ENCODE measurements at places on chromosomes 1 and 21.

DNA sequence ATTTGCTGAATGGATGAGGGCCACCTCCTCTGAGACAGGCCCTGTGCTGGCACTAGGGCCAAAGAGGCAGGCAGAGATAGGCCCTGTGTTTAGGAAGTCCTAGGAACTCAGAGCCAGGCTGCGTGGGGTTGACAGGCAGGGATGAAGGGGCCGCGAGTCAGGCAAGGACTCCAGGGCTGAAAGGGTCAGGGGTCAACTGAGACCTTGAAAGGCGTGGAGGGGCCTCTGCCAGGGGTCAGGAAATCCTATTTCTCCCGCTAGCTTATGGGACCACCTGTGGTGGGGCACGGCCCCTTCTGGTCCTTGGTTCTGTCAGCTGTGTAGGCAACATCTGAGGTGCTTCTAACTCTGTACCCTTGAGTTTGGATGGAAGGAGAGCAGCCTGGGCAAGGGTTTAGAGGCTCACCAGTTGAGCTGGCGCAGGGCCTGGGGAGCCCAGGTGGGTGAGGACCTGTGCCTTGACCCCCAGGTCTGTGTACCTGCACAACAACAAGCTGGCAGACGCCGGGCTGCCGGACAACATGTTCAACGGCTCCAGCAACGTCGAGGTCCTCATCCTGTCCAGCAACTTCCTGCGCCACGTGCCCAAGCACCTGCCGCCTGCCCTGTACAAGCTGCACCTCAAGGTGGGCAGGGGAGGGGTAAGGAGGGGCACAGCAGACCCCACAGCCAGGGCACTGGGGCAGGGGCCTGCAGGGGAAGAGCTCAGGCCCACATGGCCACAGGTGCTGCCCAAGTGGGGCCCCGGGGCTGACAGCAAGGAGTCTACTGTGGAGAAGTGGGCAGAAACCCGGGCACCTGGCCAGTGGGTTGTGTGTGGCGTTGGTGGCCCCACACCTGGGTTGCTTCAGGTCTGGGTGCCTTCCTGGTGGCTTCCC is 14.9 kb downstream of the PODN start:
- DNase-seq: no peak

DNA sequence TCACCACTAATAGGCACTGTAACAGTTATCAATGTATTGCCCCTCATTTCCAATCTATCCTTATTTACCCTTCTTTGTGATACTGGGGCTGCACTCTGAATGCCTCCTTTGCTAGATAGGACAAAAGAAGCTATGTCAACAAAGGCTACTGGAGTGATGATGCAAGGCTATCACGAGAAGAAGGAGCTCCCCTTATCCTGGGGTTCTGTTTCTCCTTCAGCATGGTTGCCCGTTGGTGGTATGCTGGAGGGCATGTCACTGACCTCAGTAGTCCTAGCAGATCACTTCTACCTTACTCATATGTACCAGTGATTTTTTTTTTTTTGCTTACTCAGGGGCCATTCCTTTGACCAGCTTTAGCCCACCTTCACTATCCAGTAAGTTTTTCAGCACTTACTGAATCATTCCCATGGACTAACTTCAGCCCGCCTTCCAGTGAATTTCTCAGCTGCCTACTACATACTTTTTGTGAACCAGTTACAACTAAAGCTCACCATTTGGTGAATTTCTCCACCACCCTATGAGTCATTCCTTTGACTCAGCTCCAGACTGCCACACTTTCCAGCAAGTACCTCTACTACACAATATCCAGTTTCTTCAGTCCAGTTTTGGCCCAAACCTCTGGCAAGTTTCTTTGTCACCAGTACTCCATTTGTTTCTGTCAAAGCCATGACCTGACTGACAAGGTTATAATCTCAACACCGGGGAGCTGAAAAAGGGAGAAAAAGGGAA is 944.5 kb downstream of the KCNT2 start:
- no peak for DNase-seq

DNA sequence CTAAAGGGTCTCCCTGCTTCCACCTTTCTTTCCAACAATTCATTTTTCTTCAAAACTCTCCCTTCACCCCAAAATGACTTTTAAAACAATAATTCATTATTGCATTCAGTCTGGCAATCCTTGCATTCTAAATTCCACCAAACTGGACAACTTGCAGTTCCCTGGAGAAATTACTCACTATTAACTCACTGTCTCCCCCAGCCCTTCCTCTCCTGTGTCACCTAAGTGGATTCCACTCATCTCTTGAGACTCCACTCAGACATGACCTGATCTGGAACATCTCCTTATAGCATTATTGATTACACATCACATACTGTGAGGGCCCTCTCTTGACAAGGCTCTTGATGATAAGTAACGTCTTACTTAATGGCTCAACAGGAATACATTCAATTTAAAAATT is 257.1 kb downstream of the BRINP2 start:
- DNase-seq: no peak

DNA sequence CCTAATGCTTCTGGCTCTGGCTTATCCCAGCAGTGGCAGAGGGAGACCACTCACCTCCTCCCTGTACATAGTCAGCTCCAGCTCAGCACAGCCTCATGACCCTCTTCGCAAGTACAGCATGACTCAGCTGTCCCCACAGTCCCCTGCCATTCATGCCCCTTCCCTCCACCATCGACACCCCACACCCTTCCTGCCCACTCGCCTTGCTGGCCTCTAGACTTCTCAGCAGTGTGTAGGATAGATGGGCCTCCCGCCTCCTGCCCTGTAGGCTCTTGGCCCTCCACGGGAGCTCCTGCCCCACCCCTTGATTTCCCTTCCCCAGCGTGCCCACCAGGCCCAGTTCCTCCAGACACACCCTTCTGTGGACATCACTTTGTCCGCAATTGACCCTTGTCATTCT is 9.8 kb downstream of the NPR1 start:
- DNase-seq: no peak

GRCh38 chr1:183653876-183654451 is 848 bp upstream of the APOBEC4 start:
- DNase-seq: no peak

Measured in CD8-positive, alpha-beta memory T cell (primary cell).